ENCODE measurements at places on chromosomes 3 and 15.

DNA sequence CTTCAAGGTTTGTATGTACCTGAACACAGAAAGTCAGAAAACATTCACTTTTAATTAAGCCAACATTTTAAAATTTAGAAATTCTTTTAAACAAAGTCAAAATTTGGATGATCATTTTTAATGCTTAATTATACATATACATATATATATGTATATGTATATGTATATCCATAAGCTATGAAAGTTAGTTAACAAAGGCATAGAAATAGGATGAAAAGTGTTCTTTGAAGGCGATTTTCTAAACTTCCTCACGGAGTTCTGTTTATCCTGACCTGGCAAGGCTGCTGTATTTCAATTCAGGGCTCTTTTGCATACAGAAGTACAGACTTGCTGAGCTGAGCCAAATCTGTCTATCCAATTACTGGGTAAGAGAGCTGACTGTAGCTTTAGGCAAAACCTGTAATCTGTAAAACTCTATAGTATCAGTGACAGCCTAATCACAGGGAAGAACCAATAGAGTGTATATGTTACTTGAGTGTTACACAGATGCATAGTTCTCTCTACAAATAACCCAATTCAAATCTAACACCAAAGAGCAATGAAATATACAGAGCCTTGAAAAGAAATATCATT lies 32.1 kb upstream of the THRB start:
- DNase-seq = no peak

- no peak for DNase-seq
Measured at GRCh38 chr3:120497818-120498217, 47.0 kb upstream of the FSTL1 start.

- DNase-seq = no peak
Measured at GRCh38 chr3:36461597-36461996, 81.3 kb downstream of the STAC start.

- no peak for DNase-seq
Measured at GRCh38 chr3:155196131-155197021, 97.1 kb downstream of the STRIT1 start.

GRCh38 chr3:54888873-54889272 lies 39.0 kb downstream of the LRTM1 start:
- no peak for DNase-seq

- DNase-seq = no peak
Measured at GRCh38 chr15:45616901-45617323, 17.9 kb upstream of the SQOR start.

GRCh38 chr3:131501949-131502348 lies 822 bp downstream of the MRPL3 start:
- no peak for DNase-seq

- no peak for DNase-seq
Measured at GRCh38 chr15:62051166-62051565, 9.1 kb downstream of the VPS13C start.

DNA sequence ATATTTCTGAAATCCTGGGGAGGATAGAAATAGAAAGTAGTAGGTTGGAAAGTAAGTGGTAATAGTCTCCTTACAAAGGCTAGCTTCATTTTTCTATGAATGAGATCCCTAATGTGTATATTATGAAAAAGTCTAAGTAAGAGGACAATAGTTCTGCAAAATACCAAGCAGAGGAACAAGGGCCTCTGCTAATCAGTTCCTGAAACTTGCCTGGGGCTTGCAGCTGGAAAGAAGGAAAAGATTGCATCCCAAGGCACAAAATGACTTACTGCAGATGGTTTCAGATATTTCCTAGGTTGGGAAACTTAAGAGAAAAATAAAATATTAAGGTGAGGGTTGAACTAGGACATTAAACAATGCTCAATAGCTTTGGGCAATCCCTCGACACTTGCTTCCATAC lies 293.6 kb downstream of the GAP43 start:
- DNase-seq = no peak

GRCh38 chr15:33149919-33150318 lies 44.6 kb downstream of the FMN1 start:
- no peak for DNase-seq

- no peak for DNase-seq
Measured at GRCh38 chr3:178486903-178487302, 49.3 kb upstream of the KCNMB2 start.

DNA sequence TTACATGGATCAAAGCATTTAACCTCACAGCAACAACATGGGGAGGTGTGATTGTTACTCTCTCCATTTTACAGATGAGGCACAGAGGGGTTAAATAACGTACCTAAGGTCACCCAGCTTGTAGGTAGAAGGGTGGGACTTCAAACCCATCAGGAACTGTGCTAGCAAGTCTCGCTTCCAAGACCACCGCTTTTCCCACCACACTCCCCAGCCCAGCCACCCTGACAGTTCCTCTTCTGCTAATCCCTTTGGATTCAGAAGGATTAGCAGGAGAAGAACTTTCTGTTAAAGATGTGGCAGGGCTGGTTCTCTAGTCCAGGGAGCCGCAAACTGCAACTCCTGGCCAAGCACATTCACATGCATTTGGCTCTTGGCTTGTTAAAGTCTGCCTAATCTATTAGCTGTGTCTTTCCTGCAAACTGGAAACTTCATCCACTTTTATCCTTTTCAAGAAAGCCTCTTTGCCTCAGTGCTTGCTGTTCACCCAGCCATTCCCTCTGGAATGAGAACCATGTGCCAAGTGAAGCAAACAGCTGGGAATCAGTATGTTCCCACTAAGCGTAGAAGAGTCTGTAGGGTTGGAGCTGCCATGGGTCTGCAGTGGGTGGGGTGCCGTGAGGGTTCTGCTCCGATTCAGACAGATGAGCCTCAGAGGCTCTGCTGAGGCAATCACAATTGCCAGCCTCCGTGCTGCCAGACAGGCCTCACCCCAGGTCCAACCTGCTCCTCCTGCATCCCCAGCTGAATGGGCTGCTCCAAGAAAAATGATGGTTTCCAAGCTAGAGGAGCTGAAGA lies 44.6 kb downstream of the POMGNT2 start:
- no peak for DNase-seq

- DNase-seq = no peak
Measured at GRCh38 chr3:188822411-188822810, 349.4 kb upstream of the TPRG1 start.

- no peak for DNase-seq
Measured at GRCh38 chr15:48625126-48625525, 20.4 kb downstream of the FBN1 start.

DNA sequence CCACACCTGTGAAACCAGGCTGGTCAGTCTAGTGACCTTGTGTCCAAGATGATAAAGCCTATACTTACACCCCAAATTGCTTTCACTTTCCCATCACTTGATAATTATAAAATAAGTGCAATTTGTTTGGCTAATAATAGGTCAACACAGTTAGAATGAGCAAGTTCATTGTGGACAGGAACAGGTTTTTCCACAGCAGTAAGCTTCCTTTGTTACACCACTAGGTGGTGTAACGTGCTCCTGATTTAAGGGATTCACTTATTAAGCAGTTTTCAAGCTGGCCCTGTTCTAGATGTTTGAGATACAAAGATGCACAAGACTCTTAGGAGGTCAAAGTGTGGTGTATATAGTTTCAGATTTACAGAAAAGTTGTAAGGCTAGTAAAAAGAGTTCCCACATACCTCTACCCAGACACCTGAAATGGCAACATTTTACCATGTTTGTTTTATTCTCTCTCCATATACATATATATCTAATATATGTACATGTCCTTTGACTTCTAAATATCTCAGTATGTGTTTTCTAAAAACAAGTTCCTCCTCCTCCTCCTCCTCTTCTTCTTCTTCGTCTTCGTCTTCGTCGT lies 6.8 kb upstream of the MFSD1 start:
- DNase-seq = peak; percentile 12

- DNase-seq = no peak
Measured at GRCh38 chr3:64344721-64345207, 119.5 kb upstream of the PRICKLE2 start.

DNA sequence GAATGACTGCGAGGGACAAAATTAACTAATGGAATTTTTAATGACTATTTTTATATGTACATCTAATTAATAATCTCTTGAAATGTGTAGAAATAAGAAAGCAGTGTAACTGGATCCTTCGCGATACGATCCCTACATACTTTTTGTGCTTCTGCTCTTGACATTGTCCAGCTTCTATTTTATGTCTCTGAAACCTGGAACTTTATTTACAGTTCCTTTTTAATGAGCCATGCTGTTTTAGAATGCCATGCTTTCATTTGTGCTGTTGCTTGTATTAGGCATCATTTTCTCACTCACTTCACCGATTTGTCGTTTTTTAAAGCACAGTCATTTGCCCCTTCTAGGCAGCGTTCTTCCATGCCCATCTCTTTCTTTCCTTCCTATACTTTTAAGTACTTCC lies 301.3 kb downstream of the EDEM1 start:
- no peak for DNase-seq

GRCh38 chr3:125280668-125281361 lies 68.3 kb upstream of the SLC12A8 start:
- DNase-seq = no peak

DNA sequence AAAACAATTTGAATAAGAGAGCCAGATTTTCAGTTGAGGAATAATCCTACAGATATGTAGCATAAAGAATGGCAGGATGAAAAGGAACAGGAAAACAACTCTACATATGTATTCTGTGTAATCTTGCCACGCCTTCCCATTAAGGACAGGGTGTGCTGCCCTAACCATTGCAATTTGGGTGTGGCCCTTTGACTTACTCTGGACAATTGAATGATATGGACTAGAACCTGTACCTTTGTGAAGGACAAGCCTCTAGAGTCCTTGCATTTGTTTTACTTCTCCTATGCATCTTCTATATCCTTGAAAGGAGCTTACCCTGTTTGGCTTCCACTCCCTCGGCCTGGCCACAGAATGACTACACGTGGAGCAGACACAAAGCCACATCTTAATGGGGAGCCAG lies 1261.6 kb upstream of the GBE1 start:
- DNase-seq = no peak

DNA sequence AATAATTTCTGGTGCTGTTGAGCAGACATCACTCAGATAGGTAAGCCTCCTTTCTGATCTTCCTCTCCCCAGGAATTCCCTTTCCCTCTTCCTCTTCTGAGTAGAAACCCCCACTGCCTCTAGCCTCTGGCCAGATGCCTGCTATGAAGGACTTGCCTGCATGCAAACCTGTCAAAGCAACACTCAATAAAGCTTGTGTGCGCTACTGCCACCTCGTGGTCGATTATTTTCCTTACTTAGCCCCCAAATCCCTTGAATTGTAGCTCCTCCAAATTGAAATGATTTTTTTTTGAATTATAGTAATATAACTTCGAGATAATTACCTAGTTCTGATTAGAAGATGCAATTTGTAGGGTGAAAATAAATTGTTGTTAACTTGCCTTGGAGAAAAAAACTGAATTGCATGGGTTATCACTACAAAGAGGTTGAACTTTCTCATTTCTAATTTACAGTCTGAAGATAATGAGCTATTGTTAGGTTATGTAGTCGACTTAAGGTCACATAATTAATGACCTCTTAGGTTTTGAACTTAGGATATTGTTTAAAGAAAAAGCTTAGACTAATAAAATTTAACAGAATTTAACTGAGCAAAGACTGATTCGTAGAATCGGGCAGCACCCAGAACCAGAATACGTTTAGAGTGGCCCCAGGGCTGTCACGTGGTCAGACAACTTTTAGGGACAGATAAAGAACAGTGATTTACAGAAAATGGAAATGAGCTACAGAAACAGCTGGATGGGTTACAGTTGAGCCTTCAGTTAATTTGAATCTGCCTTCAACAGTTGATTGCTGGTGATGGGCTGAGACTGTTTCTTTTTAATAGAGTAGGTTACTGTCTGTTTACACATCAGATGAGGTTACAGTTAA lies 269.3 kb downstream of the ARPP21 start:
- DNase-seq = peak; percentile 26

- DNase-seq = no peak
Measured at GRCh38 chr3:183008303-183008702, 28.0 kb upstream of the DCUN1D1 start.

DNA sequence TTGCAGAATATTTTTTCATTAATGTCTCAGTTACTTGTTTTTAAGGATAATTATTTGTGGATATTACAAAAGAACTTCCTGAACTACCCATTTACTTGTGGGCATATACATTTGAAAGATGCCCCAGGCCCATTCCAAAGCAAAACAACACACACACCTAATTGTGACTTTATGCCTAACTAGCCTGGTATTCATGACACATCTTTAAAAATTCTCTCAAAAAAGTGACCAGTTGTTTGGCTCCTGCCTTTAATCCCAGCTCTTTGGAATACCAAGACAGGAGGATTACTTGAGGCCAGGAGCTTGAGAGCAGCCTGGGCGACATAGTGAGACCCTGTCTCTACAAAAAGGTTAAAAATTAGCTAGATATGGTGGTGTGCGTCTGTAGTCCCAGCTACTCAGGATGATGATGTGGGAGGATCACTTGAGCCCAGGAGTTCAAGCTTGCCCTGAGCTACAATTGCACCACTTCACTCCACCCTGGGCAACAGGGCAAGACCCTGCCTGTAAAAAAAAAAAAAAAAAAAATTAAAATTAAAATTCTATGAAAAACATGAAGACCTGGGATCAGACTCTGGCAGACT lies 51.7 kb upstream of the SLC4A7 start:
- DNase-seq = no peak

GRCh38 chr3:8617921-8618320 lies 26.7 kb downstream of the SSUH2 start:
- no peak for DNase-seq

- no peak for DNase-seq
Measured at GRCh38 chr3:123337948-123338619, 110.8 kb downstream of the ADCY5 start.

- no peak for DNase-seq
Measured at GRCh38 chr3:72969766-72970165, 26.8 kb upstream of the PPP4R2 start.

DNA sequence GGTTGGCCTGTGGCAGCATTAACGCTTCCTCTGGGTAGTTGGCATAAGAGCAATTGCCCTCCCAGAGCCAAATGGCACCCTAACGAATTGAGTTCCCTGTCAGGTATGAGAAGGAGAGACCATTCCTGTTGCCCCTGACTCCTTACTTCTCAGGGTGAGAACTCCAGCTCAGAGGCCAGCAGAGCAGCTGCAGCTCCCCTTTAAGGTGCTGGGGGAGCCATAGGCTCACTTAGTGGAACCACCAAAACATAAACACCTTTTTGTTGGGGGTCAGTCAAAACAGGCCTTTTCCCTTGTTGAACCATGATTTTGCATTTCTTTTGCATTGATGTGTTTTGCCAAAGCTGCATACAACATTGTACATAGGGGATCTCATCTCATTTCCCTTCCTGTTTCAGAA lies 28.1 kb upstream of the LHFPL4 start:
- no peak for DNase-seq

GRCh38 chr15:42482701-42483100 lies 8.2 kb downstream of the ZNF106 start:
- no peak for DNase-seq

- DNase-seq = no peak
Measured at GRCh38 chr15:57591237-57591821, 375 bp upstream of the MYZAP start.

Data from GM12864 (cell line).